ENCODE measurements at places on chromosomes 7 and 10.

GRCh38 chr7:20240080-20240926 is 23.1 kb upstream of the MACC1 start:
- no peak for DNase-seq

GRCh38 chr10:78964952-78965633 is 103.7 kb upstream of the ZMIZ1 start:
- no peak for DNase-seq

DNA sequence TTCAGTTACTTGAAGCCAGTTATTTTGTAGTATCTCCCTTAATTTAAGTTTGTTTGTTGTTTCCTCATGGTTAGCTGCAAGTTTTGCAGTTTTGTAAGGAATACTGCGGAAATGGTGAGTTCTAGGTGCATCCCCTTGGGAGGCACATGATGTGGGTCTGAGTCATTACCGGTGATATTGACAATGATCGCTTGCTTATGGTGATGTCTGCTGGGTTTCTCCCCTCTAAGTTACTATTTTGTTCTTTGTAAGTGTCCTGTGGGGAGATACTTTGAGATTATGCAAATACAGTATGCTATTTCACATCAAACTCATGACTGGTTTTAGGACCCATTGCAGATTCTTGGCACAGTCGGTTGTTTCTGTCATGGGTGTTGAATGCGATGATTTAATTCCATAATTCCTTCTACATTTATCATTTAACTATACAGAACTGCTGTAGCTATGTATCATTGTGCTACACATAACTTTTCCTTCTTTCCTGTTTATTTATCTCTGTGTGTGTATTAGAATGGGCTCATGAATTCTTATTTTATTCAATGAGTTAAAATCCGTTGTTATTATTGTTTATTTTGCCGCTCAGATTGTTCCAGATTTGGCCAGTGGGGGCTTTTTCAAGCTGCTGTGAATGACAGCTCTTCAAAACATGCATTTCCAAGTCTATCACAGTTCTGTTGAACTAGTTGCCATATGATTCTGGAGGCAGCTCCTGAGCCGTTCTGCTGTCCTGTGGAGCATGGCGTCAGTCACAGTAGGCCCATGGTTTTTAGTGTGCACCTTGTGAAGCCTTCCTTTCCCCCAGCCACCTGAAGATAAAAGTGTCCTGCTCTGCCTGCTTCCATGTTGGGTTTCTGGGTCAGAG is 18.4 kb downstream of the TSPAN14 start:
- peak; percentile 75 for DNase-seq

GRCh38 chr7:76089865-76090475 is 42.1 kb downstream of the MDH2 start:
- no peak for DNase-seq
